ENCODE measurements at places on chromosomes 12 and 14.

GRCh38 chr14:67411820-67412421 is at the start of gene PLEK2:
Gene PLEK2, minus strand, starts transcription at chr14:67412165. Its CDS starts 106 bp downstream, at chr14:67412059.
- DNase-seq = peak; percentile 48

DNA sequence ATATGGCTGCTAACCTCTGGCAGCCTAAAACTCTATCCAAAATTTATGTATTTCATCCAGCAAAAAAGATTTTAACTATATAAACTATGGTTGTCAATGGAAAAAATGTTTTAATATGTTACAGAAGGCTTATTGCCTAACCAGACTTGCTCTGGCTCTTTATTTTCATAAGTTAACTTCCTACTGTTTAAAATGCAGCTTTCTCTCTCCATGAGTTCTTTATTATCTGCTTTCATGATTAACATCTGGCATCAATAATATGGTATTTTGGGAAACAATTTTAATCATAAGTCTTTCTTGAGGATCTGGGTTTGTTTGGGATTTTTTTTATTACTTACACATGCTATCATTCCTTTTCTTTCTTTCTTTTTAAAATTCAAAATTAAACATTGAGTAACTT is 20.5 kb downstream of the KERA start:
- DNase-seq = no peak

DNA sequence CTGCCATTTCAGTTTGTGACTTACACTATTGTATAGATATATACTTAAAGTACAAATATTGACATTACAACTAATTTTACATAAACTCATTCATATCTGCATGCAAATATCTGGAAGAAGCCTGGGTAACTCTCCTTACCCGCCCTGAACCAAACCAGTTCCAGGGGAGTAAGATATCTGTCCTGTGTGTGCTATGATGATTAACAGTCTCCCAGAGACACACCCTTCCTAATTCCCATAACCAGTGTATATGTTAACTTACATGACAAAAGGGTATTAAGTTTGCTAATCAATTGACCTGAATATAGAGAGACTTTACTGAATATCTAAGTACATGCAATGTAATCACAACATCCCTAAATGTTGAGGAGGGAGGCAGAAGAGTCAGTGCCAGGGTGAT is 23.0 kb downstream of the PRB3 start:
- DNase-seq = no peak

DNA sequence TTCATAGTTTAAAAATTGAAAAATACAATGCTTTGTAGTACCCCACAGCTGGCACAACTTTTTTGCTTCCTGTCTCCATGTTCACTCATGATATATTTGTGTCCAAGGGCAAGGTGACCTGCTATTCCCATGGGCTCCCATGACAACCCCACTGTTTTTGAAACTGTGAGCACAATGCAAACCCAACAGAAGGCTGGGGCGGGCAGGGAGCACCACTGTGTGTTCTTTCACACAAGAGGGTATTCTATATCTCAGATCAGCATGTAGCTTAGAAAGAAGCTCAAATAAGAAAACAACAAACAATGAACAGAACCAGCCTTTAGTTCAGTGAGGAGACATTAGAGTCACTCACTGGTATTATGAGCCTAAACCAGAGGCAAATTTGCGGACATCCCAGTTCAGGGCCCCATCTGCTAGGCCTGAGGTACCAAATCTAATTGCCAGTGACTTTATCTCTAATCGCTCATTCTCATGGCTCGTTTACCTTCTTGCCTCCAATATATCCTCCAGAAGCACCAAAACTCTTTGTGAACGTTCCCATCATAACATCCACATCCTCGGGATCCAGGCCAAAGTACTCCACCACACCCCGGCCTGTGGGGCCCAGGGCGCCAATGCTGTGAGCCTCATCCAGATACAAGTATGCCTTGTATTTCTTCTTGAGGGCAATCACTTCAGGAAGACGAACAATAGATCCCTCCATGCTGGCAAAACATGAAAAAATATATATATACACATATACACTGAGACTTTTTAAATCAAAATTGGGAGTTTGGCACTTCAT is 56.4 kb upstream of the ISM2 start:
- no peak for DNase-seq

- no peak for DNase-seq
Measured at GRCh38 chr12:49924628-49925246, 21.0 kb upstream of the FAIM2 start.

GRCh38 chr14:37329189-37330001 is 131.7 kb downstream of the MIPOL1 start:
- DNase-seq = no peak

DNA sequence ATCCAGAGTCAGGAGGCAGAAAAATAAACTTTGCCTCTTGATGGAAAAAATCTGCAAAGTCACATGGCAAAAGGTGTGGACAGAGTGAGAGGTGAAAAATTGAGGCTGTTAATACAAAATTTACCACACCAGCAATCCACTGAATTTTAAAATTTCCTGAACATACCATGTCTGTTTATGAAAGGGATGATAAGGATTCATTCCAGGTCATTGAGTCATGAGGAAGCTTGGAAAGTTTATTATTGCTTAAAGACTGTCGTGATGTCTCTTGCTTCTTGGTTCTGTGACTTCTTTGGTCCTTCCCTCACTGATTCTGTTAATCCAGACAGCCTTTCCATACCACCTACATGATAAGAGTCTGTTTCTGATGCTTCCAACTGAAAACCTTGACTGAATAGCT is 73.2 kb downstream of the TTC6 start:
- no peak for DNase-seq

DNA sequence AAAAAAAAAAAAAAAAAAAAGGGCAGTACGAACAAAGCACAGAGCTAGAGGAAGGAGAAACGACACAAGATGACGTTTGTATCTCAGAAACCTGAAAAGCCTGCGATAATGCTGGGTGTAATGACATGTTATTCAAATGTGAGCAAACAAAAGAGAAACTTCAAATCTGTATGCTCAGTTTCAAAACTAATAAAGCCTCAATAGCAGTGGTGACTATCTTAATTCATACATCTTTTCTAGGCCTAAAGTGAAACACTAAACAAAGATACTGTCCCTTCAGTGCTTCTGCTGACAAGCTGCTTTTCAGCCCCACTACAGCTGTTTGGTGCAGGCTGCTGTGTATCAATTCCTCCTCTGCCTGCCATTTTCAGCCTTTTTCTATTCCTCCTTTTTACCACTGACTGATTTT is 15.8 kb downstream of the ITPR2 start:
- DNase-seq = no peak

- DNase-seq = no peak
Measured at GRCh38 chr12:53808023-53808705, 56.4 kb upstream of the CISTR start.

DNA sequence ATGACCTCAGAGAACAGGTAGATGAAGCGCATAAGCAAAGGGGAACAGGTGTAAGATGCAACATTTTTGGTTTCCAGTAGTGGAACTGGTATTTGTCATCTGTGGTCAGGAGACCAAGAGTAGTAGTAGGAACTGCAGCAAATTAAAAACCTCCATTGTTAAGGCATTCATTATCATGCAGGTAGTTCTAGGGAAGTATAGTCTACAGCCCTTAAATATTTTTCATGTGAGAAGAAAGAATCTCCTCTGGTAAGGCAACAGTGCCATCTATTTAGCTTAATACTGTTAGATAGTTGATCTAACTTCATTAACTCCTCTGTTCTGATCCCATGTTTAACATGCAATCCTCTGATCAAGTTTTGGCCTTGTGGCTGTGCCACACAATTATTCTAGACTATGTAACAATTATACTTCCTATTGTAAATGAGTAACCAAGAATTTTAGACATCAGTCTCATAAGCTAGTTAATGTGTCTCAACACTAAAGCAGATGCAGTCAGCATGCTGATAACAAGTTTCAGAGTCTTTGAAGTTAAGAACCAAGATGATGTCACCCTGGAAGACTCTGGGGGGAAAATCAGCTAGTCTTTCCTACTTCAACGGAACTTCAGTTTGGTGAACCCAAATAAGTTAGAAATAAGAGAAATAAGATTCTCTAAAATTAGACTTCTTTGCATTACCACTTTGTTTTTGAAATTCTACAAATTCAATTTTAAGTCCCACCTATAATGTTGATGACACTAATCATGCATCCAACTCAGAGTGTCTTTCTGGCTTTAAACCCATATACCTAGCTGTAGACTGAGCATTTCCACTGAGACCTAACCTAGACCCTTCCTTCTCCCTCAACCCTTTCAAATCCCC is 70.9 kb downstream of the STXBP6 start:
- no peak for DNase-seq

DNA sequence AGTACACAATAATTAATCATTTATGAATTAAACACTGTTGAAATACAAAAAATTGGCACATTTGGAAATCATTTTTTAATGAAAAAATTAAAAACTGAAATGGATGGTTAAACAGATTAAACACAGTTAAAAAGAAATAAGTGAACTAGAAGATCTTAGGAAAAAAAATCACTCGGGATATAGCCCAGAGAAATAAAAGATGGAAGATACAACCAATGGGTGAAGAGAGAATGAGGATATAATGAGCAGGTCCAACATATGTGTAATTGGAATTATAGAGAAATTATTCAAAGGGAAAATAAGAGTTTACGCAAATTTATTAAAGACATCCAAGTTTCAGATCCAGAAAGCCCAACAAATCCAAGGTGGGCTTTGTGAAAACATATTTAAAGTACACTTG is 6.1 kb downstream of the GPR137C start:
- no peak for DNase-seq

DNA sequence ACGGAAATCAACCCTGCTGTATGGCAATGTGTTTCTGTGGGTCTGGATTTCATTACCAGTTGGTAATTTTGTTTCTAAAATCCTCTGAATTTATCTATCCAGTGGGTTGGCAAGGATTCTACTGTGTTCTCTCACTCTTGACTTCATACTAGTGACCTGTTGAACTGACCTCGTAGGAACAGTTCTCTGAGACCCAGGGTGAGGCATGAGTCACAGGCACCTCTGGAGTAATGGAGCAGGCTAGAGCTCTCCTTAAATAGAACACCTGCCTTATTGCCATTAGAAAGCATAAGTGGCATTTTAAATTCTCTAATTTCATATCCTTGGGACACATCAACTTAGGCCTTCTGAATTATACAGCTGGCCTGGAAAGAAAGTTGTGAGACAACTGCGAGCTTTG is 258.3 kb upstream of the NAV3 start:
- DNase-seq = no peak

- DNase-seq = no peak
Measured at GRCh38 chr14:65461730-65462129, 49.2 kb downstream of the FUT8 start.

GRCh38 chr14:61516118-61516743 is 179.1 kb upstream of the HIF1A start:
- DNase-seq = no peak
